ENCODE measurements at places on chromosomes 13 and 19.

- DNase-seq: no peak
Observed at GRCh38 chr19:49585023-49585422, 3.9 kb downstream of the PRRG2 start.

GRCh38 chr19:45508417-45508860, 1.2 kb downstream of the VASP start:
- peak; percentile 71 for DNase-seq

- DNase-seq: no peak
Observed at GRCh38 chr13:98206946-98207345, 29.9 kb upstream of the RNF113B start.

GRCh38 chr13:38366954-38367645, 17.4 kb downstream of the UFM1 start:
- no peak for DNase-seq

DNA sequence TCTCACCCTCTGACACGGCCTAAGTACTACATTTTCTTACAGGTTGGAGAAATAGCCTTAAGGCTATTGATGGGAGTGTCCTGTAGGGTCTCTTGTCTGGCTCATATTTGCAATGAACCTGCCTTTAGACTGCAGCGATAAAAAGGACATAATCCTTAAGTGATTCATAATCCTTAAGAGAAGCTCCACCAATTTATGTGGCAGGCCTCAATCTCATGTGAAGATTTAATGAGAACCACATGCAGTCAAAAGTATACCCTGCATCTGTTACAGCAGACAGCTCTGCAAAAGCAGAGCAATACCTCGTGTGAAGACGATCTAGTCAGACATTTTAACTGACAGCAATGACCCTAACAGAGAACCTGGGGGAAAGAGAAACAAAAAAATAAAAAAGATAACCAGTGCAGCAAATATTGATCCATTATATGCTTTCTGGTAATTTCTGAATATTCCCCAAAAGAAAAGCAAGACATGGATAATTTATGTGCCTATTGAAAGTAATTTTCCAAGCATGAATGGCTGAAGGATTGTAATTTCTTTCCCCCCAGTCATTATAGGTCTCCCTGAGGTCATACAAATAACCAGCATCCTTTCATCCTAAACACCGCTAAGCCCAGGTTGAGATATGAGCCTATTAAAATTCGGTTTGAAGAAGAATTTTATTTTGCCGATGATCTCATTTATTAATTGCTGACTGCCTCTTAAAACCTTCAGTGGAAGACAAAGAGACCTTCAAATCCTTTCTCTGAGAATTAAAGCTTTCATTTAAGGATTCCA, 321.8 kb upstream of the NBEA start:
- DNase-seq: no peak

DNA sequence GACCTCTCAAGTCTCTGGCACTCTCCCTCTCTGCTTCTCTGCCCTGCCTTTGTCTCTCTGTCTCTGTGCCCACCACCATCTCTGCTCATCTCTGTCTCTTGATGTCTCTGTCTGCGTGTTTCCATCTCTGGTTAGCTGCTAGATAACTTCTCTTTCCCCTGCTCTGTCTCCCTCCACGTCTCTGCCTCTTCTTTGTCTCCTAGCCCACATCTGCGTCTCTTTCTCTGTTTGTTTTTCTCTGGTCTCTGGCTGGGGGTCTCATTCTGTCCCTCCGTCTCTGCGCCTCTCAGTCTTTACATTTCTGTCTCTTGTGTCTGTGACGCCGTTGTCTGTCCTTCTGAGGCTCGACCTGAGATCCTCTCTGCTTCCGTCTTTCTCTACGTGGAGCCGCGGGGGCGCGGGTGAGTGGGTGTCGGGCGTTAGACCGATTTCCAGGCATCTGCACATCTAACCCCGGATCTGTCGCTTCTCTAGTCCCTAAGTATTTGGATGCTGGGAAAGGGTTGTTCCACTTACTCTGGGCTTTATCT, 386 bp downstream of the GIPR start:
- DNase-seq: no peak

DNA sequence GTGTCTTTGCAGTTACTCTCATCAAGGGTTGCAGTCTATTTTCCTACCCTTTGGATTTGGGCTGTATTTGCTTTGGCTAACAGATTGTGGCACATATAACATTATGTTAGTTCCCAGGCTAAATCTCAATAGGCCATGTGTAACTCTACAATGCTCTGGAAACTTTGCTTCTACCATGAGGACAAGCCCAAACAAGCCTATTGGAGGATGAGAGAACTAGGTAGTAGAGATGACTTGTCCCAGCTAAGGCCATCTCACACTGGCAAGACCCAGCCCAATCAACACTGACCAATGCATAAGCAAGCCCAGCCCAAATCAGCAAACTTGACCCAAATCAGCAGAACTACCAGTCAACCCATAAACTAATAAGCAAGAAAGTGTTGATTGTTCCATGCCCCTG, 311.8 kb downstream of the NDFIP2 start:
- no peak for DNase-seq

- no peak for DNase-seq
Observed at GRCh38 chr13:93621966-93622365, 395.4 kb downstream of the GPC6 start.

- no peak for DNase-seq
Observed at GRCh38 chr13:69793783-69794453, 313.7 kb upstream of the ATXN8OS start.

DNA sequence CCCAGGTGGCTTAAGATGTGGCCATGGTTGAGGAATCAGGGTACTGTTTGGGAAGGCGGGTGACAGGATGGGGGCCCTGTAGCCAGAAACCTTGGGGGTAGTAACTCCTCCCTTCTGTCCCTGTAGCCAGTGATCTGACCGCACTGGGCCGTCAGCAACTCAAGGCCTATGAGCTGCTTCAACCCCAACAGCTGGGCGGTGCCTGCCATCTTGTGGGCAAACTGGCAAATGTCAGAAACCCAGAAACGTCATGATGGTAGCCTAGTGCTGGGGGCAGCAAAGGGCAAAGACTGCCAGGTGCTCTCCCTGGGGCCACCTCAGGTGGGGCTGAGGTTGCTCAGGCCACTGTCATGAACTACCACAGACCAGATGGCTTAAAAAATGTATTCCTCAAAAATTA, 3.5 kb downstream of the COPE start:
- DNase-seq: peak; percentile 51

DNA sequence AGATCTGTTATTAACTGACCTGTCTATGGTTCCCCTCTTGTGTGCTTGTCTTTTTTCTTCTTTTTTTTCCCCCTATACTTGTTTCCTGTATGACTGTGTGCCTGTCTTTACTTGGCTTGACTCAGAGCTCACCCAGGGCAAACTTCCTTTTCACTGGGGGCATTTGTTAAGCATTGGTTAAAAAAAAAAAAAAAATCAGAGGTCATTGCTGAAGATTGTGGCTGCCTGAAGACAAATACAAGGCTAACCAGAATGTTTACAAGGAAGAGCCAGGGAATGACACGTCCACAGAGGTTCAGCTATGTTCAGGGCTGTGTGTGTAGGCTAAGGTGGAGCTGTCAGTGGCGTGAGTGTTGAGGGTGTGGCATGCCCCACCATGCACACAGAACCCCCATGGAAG, 47.1 kb downstream of the LNX2 start:
- DNase-seq: no peak

- no peak for DNase-seq
Observed at GRCh38 chr13:64371045-64371444, 2859.1 kb downstream of the PCDH9 start.

- DNase-seq: no peak
Observed at GRCh38 chr19:8343483-8343844, 402 bp upstream of the KANK3 start.

- DNase-seq: no peak
Observed at GRCh38 chr19:54606891-54607784, 13.7 kb downstream of the LILRA1 start.

- DNase-seq: no peak
Observed at GRCh38 chr13:22311734-22312404, 641.0 kb downstream of the FGF9 start.

GRCh38 chr13:93690139-93690538, 463.5 kb downstream of the GPC6 start:
- DNase-seq: peak; percentile 43

DNA sequence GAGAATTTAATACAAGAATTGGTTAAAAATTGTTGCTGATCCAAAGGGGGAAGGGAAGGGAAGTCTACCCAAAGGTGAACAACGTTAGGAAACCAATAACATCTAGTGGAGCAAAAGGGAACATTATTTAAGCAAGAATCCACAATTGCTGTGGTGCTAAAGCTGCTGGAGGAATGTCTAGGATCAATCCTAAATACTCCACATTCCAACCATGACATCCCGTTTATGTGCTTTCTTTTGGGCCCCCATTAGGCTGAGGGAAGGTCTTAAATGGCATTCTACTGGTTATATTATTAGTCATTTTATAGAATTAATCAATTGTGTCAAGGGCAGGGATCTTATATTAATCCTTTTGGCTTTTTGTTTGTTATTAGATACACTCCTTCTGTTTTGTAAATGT, 39.9 kb upstream of the VWA8 start:
- no peak for DNase-seq

DNA sequence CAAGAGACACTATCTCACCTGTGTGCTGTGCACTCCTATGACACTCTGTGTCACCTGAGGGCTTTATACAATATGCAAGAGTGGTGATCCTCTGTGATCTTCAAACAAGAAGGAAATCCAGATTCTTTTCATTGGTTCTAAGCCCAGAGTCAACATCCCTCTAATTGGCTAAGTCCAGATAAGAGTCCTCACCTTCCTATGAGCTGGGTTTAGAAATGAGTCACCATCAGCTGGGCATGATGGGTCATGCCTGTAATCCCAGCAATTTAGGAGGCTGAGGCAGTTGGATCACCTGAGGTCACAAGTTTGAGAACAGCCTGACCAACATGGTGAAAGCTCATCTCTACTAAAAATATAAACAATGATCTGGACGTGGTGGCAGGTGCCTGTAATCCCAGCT, 144.4 kb downstream of the ZNF675 start:
- DNase-seq: no peak

DNA sequence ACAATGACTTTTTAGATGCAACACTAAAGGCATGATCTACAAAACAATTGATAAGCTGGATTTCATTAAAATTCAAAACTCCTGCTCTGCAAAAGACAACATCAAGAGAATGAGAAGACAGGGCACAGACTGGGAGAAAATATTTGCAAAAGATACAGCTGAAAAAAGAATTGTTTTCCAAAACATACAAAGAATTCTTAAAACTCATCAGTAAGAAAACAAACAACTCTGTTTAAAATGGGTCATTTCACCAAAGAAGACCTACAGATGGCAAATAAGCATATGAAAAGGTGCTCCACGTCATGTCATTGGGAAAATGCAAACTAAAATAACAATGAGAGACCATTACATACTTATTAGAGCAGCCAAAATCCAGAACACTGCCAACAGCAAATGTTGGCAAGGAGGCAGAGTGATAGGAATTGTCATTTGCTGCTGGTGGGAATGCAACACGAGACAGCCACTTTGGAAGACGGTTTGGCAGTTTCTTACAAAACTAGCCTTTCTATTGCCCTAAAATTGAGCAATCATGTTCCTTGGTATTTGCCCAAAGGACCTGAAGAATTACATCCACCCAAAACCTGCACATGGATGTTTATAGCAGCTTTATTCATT, 39.2 kb downstream of the FLT1 start:
- no peak for DNase-seq

GRCh38 chr19:12772323-12772722, 3.0 kb downstream of the HOOK2 start:
- no peak for DNase-seq

DNA sequence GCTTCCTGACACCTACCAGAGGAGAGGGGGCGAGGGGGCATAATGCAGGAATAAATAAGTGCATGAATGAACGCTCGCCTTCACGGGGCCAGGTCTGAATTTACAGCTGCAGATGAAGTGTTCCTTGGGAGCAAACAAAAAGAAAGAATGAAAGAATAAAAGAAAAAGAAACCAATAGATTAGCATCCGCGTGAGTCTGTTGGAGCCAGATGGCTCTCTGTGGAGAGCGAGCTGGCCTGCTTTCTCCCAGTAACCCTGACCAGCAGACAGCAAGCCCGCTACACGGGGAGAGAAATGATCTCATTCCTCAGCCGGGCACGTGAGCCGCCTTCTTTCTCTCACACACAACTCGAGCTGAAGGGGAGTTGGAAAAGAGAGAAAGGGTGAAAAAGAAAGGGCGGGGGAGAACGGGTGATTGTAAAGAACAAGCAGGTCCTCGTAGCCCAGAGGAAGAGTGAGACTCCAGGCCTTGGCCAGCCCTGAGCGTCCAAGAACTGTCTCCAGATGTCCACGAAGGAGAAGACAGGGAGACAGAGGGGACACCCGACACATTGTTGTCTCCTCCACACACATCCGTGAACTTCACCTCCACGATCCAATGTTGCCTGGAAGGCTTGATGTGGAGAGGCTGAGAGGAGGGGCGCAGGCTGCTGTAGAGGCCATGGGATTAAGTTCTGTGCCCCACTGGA, 81.4 kb downstream of the RNASEH2B start:
- DNase-seq: no peak

DNA sequence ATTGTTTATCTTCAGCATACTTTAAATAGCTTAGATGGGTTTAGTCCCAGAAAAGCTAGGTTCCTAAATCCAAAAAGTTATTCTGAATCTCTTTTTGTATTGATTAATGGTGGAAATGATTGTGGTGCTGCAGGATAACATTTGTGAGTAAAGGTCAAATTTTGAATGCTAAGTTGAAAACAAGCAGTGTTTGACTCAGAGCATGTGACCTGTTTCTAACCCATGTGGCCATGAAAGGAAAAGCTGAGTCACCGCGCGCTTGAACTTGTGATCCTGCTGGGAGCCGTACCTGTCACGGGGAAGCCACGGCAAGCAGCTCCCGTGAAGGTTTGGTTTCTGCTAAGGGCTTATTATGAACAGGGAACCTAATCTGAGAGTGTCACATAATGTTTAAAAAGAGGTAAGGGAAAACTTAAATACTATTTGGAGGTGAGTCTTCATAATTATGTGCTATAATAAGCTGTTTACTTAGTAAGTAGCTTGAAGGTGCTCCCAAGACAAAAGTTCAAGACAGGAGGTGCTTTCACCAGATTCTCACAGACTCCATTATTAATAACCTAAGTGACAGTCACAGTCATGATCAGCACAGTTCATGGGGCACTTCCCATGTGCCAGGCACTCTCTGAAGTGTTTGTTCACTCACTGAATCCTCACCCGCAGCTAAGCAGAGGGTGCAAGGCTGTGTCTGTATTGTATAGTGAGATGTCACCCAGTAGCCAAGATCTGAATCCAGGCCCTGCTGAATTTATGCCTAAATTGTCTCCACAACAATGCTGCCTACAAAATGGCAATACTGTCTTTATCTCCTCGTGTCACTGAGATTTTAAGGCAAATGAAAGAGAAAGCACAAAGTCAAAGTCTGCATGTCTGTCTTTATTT, 286.5 kb downstream of the MYO16 start:
- peak; percentile 82 for DNase-seq

DNA sequence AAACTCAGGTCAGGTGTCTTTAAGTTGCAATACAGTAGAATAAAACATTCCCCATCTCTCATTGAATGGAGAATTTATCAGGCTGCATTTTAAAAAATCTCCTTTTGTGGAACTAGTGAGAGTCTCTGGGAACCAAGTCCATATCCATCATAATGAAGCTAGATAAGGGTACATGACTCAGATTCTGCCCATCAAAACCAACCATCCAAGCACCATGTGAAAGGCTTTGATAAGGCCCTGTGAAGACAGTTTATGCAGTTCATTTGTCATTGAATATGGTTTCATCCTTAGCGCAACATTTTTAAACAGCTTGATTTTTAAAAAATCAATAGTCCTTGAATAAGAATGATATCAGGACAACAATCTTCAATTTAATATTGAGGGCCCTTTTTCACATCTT, 56.3 kb upstream of the DIAPH3 start:
- DNase-seq: no peak

- DNase-seq: no peak
Observed at GRCh38 chr19:16619457-16619856, 8.5 kb downstream of the MED26 start.

GRCh38 chr13:23159205-23159759, 21.5 kb upstream of the SGCG start:
- DNase-seq: no peak

Measured in Caco-2 (cell line).